ENCODE measurements at places on chromosomes 6 and 20.
A peak's percentile ranks its signal among the peaks of the same experiment; 100 is the strongest.

DNA sequence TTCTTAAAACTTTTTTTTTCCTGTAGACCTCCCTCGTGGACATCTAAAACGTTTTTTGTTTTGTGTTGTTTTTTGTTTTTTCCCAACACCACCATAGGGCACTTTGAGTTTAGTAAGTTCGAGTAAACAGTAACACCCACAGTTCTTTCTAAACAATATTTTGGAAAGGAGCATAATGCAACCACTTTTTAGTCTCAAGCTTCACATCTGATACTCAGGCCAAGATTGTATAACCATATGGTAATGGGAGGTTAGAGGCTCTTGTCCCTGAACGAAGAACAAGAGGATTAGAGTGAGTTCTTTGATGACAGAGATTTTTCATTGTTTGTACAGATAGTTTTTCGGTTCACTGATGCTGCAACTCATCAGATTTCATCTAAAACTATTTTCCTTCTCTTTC lies 144.6 kb downstream of the MTHFD1L start:
- no peak for DNase-seq

GRCh38 chr20:63495741-63496595 lies 2.9 kb downstream of the EEF1A2 start:
- DNase-seq: no peak

GRCh38 chr6:148044921-148045320 lies 297.7 kb upstream of the SASH1 start:
- no peak for DNase-seq

- no peak for DNase-seq
Measured at GRCh38 chr6:80126657-80127345, 20.3 kb downstream of the BCKDHB start.

GRCh38 chr20:36463212-36464061 lies 77.9 kb upstream of the MYL9 start:
- no peak for DNase-seq

GRCh38 chr6:43367245-43367984 lies 2.0 kb downstream of the ZNF318 start:
- DNase-seq: no peak

GRCh38 chr6:137497721-137498463 lies 3.7 kb upstream of the OLIG3 start:
- DNase-seq: no peak

- DNase-seq: no peak
Measured at GRCh38 chr20:9377007-9377406, 137.4 kb upstream of the LAMP5 start.

- peak; percentile 56 for DNase-seq
Measured at GRCh38 chr6:37783856-37784584, 35.5 kb upstream of the ZFAND3 start.
